A549 treated with CpdA at 1 μM for 4 hours (cell line): ENCODE measurements at places on chromosomes 6 and 20. TPM values are rescaled to one million over a fixed set of nuclear protein-coding genes. Genes with fewer than 3 reads are reported as not detected.

The LKAAEAR1 gene
- total RNA-seq = 0.72 to 1.5 TPM (median 1.4 TPM) in 5 replicates

The RBBP9 gene
- 14.3 to 17.2 TPM (median 15.8 TPM) in 5 replicates for total RNA-seq

The ARMH2 gene
- not detected in 5 replicates for total RNA-seq

The OR2H1 gene
- not detected in 5 replicates for total RNA-seq

The RIPOR3 gene
- total RNA-seq = 0.06 to 0.09 TPM in 2 of 5 replicates, not detected in the others

The F13A1 gene
- total RNA-seq = not detected in 5 replicates

The TFAP2A gene
- total RNA-seq = 16.6 to 20.6 TPM (median 18.3 TPM) in 5 replicates

The CAP2 gene
- total RNA-seq = 11.7 to 15.9 TPM (median 13.1 TPM) in 5 replicates

The NHLRC1 gene
- total RNA-seq = 1.5 to 2.2 TPM (median 1.8 TPM) in 5 replicates

The CNR1 gene
- 0.30 to 0.41 TPM (median 0.33 TPM) in 5 replicates for total RNA-seq

The NFKBIE gene
- total RNA-seq = 11.8 to 16.4 TPM (median 14.8 TPM) in 5 replicates

The RARS2 gene
- 19.4 to 23.5 TPM (median 20.2 TPM) in 5 replicates for total RNA-seq

The KIFC1 gene
- total RNA-seq = 40.9 to 46.6 TPM (median 43.1 TPM) in 5 replicates

The PRPH2 gene
- not detected in 5 replicates for total RNA-seq

The TMEM14B gene
- total RNA-seq = 137 to 161 TPM (median 145 TPM) in 5 replicates

The TPX2 gene
- total RNA-seq = 100 to 117 TPM (median 107 TPM) in 5 replicates

The SLC2A10 gene
- total RNA-seq = not detected in 5 replicates

The SLC22A2 gene
- total RNA-seq = 0.02 to 0.09 TPM in 2 of 5 replicates, not detected in the others

The DPPA5 gene
- total RNA-seq = not detected in 5 replicates

The EBF4 gene
- 2.2 to 4.7 TPM (median 2.4 TPM) in 5 replicates for total RNA-seq

The PI3 gene
- total RNA-seq = 1.9 to 3.2 TPM (median 2.4 TPM) in 5 replicates

The PFDN4 gene
- total RNA-seq = 49.1 to 70.0 TPM (median 52.2 TPM) in 5 replicates

The ABHD16B gene
- total RNA-seq = 0.05 TPM in 1 of 5 replicates, not detected in the others

The SPTLC3 gene
- 0.01 to 0.32 TPM (median 0.17 TPM) in 4 of 5 replicates, not detected in the other for total RNA-seq

The FAM184A gene
- 0.05 TPM in 1 of 5 replicates, not detected in the others for total RNA-seq

The NKAIN4 gene
- 6.3 to 10.3 TPM (median 6.7 TPM) in 5 replicates for total RNA-seq

The PTCRA gene
- not detected in 5 replicates for total RNA-seq

The FAXC gene
- total RNA-seq = 6.4 to 8.1 TPM (median 6.8 TPM) in 5 replicates

The TBXT gene
- not detected in 5 replicates for total RNA-seq

The ERGIC3 gene
- 219 to 253 TPM (median 244 TPM) in 5 replicates for total RNA-seq

The MOG gene
- not detected in 5 replicates for total RNA-seq

The SLC17A9 gene
- 0.05 to 0.08 TPM in 2 of 5 replicates, not detected in the others for total RNA-seq

The KIF25 gene
- 0.07 to 0.15 TPM in 2 of 5 replicates, not detected in the others for total RNA-seq

The TNNC2 gene
- total RNA-seq = 0.21 to 0.22 TPM in 2 of 5 replicates, not detected in the others

The LY6G6D gene
- total RNA-seq = not detected in 5 replicates
